Uterus (tissue), 4 donors: ENCODE measurements at places on chromosomes 3 and 15. TPM values are rescaled to one million over a fixed set of nuclear protein-coding genes. Genes with fewer than 3 reads are reported as not detected.

The TMEM212 gene
- not detected for total RNA-seq

The SPINK8 gene
- total RNA-seq: not detected

The GUCA1C gene
- total RNA-seq: not detected

The GPR27 gene
- under 0.01 TPM for total RNA-seq

The NR2E3 gene
- not detected for total RNA-seq

The EAF2 gene
- total RNA-seq: 3.4 TPM

The HDAC11 gene
- total RNA-seq: 10.9 TPM

The PATL2 gene
- not detected for total RNA-seq

The SLC38A3 gene
- not detected for total RNA-seq

The CFAP100 gene
- not detected for total RNA-seq

The C3orf33 gene
- 0.88 TPM for total RNA-seq

The PFN2 gene
- total RNA-seq: 169 TPM

The SCN11A gene
- 1.8 TPM for total RNA-seq
